ENCODE measurements at places on chromosomes 12 and 14.

DNA sequence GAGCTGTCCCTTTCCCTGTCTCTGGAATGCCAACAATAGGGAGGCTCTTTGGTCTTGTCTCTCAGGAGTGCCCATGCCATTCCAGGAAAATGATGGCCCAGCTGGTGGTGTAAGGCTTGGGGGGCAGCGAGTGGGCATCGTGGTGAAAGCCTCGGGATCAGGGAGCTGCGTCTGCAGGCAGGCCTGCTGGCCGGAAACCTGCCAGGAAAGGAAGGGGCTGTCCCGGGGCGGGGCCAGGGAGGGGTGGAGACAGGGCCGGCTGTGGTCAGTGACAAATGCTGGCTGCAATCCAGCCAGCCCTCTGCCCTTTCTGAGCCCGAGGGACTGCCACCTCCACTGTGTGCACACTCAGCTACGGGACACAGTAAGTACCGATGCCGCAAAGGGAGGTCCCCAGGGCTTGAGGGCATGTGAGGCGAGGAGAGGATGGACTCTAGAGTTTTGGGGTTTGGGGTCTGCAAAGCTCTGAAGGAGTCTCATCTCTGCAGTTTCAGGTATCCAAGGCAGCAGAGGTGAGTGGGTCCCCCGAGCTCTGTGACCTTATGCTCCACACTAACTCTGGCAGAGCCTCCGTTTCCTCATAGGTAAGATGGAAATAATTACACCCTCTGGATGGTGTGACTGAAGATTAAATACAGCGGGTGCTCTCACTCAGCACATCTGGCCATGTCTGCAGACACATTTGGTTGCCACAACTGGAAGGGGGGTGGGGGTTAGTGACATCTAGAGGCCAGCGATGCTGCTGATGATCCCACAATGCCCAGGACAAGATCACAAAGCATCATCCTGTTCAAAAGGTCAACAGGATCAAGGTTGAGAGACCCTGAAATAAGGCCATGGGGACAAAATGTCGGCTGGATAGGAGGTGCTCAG, at the start of gene SERPINA5:
Gene SERPINA5 (plus strand): TSS at position 300 of the 873 bp plus-strand sequence. CDS start 5,937 bp downstream, outside the sequence.
- DNase-seq, result peak; percentile 6

DNA sequence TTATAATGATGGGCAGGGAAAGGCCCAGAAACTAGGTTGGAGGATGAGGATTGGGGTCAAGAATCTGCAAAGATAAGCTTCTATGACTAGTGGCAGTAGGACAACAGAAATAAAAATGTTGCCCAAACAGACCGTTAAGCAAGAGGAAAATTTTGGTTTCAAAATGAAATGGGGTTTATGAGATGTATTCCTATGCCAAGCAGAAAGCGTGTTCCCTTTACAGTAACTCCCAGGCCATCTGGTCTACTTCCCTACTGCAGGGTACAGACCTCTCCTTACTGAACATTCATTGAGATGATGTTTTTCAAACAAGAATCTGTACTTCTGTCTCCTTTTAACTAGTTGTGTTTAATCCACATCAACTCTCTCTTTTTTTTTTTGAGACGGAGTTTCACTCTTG, 20.4 kb upstream of the TMEM229B start:
- DNase-seq, result peak; percentile 29

DNA sequence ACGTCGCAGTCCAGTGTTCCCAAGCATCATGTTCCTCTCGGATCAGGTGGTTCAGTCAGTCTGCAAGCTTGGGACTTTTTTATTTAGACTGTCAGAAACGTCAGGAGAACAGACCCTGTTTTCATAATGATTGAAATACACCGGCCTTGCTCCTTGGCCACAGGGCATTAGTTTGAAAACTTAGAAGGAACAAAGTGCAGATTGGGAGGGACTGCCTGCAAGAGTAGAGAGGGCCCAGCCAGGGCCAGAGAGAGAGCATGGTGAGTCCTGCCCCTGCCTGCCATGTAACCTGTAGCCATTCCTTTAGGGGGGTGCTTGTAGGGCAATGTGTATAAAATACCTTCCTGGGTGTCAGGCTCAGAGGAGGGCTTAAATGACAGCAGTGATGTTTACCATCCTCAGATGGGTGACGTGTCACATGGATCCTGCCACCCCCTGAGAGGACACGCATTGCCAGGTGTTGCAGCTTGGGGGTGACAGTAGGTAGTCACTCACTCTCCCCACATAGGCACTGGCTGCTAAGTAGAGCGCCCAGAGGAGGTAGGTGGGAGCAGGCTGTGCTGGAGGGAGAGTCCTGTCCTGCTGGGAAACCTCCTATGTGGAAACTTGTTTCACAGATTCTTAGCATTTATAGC, 45.7 kb downstream of the MMAB start:
- no peak for DNase-seq

- no peak for DNase-seq
These were observed 36.7 kb downstream of the PRICKLE1 start for GRCh38 chr12:42552822-42553221.

DNA sequence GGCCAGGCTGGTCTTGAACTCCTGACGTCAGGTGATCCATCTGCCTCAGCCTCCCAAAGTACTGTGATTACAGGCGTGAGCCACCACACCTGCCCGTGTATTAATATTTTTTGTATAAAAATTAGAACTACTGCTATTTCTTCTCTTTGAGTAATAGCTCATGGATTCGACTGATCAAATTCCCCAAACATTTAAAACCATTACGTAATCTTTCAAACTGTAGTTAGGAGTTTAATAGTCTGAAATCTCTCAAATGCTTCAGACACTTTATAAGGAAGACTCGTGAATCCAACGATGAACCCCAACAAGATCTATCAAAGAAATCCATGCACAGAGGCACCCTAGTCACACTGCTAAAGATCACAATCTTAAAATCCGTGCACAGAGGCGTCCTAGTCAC, 16.1 kb downstream of the TECPR2 start:
- DNase-seq, result no peak

- no peak for DNase-seq
These were observed 13.7 kb downstream of the SPRYD3 start for GRCh38 chr12:53065470-53065869.

- no peak for DNase-seq
These were observed 93.7 kb upstream of the EEA1 start for GRCh38 chr12:93022603-93023340.

DNA sequence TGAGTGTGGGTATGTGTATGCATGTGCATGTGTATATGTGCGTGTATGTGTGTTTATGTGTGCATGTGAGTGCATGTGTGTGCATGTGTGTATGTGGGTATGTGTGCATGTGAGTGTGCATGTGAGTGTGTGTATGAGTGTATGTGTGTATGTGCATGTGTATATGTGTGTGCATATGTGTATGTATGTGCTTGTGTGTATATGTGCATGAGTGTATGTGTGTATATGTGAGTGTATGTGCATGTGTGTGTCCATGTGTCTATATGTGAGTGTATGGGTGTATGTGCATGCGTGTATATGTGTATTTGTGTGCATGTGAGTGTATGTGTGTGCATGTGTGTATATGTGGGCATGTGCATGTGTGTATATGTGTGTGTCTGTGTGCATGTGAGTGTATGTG, 25.7 kb downstream of the FAIM2 start:
- DNase-seq, result no peak

- no peak for DNase-seq
These were observed 75.1 kb upstream of the DBX2 start for GRCh38 chr12:45125997-45126396.

DNA sequence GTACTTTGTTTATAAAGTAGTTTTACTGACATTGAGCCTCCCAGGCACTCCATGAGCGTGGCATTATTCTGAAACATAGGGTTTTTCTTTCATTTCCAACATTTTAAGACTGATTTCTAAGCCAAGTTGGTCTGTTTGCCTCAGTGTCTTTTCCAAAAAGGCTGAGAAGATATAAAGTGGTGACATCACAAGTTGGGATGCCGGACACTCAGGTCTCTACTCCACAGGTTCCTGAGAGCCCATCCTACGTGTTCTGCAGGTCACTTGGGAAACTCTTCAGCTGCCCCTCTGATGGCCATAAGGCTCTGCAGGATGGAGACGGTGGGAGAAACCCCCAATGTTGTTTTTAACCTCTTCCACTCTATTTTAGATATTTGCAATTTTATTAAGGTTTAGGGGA, 6.0 kb downstream of the RFX4 start:
- DNase-seq, result no peak

- DNase-seq, result no peak
These were observed 206.0 kb downstream of the SNAPC1 start for GRCh38 chr14:61968207-61968606.

- DNase-seq, result peak; percentile 74
These were observed 1.0 kb upstream of the ERC1 start for GRCh38 chr12:989751-990660.

GRCh38 chr14:73526036-73526984, 10.6 kb upstream of the ACOT1 start:
- no peak for DNase-seq

- DNase-seq, result no peak
These were observed 3.0 kb downstream of the LUM start for GRCh38 chr12:91108196-91108755.

DNA sequence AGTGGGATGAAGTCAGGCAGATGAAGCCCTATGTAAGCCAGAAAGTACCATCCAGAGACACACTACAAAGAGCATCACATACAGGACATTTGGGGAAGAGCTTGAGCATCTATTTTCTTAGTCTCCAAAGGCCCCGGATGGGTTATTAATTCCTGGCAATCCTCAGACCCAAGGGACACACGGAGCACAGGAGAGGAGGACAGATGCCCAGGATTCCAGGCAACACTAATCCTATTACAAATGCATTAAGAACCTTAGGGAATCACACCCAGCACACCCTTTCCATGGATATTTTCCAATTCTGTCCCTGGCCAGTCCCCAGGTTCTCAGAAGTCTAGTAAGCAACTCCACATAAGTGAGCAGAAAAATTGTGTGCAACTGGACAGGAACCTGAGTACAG, 65.9 kb downstream of the CMKLR1 start:
- no peak for DNase-seq

GRCh38 chr14:98140862-98141530, 1131.0 kb downstream of the BCL11B start:
- DNase-seq, result no peak

GRCh38 chr12:6734506-6735387, 10.9 kb downstream of the COPS7A start:
- no peak for DNase-seq

- DNase-seq, result no peak
These were observed 141.3 kb downstream of the KLHL28 start for GRCh38 chr14:44820230-44820964.

DNA sequence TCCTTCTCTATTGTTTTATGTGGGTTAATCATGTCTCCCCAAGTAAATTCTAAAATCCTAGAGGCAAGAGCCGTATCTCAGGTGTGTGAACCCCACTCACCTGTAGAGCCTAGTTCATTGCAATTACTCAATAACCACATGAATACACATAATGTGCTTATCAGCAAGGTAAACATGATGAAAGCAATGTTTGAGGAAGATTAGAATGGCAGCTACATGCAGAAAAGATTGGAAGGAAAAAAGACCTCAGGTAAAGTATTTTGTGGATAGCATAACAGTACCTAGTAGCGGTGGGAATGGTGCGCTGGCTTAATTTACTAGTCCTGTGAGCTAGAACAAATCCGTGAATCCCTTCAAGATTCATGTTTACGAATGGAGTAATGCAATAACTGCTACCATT, 5.3 kb upstream of the KRAS start:
- no peak for DNase-seq

- DNase-seq, result no peak
These were observed 151.4 kb downstream of the MED13L start for GRCh38 chr12:116125956-116126566.

DNA sequence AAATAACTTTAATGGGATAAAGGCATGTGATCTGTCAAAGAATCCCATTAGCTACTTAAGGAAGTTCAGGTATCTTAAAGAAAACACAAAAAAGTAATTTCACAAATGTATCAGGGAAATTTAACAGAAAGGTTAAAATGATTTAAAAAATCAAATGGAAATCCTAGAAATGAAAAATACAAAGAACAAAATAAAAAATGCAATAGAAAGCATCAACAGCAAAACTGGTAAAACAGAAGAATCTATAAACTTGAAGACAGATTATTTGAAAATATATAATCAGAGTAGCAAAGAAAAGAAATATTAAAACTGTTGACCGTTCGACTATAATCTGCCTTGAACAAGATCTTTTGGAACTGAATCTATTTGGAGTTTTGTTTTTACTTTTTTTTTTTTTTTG, 279.4 kb upstream of the SYT1 start:
- DNase-seq, result no peak

GRCh38 chr12:38788106-38788505, 117.3 kb downstream of the CPNE8 start:
- peak; percentile 7 for DNase-seq

All from hematopoietic multipotent progenitor cell treated with erythropoietin and hydrocortisone succinate and interleukin-3 and kit ligand, for 4 days (in vitro differentiated cells).